ENCODE measurements at places on chromosomes 4 and X. TPM values are rescaled to one million over a fixed set of nuclear protein-coding genes. Genes with fewer than 3 reads are reported as not detected.
A peak's percentile ranks its signal among the peaks of the same experiment; 100 is the strongest.

DNA sequence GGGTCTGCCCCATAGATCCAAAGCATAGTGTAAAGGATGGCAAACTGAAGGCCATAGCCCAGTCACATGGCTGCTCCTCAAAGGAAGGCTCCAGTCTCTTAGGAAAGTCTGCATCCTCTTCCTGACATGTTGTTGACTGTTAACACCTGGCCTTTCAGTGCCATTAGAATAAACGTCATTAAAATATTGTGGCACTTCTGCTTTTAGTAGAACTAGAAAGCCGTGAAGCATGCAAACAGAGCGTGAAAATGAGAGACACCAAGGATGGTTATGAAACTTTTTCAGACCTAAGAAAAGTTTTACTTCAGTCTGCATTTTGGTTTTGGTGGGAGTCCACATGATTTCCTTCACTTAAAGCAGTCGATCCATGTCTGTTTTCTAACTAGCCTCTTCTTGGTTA, 41.1 kb upstream of the AFF2 start:
- DNase-seq, result no peak

- DNase-seq, result no peak
Observed at GRCh38 chr4:2858451-2859217, 15.0 kb downstream of the ADD1 start.

DNA sequence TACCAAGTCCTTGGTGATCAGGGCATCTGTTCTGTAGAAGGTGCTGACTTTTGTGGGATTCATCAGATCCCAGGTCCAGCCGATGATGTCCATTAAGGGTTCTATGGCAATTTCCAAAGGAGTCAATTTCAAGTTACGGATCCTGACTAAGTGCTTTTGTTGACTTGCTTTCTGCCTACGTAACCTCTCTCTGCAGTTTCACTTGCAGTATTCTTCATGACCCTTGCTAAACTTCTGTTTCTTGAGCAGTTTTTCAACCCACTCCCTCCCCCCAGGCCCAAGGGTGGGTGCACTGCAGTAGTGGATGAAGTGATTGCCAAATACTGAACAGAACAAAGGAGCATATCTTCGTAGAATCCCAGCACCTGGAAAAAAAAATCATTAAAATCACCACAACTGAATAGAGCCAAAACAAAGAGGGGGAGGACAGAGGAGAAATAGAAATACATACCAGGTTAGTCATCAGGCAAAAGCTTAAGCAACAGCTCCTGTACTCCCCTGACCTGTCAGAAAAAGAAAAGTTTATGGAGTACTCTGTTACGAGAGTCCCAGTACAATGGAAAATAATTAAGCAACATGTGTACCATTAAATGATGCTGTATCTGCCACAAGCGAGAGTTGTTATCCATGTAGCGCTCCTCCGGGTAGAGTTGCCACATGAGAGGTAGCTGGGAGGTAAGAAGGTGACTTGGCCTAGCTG, 5.8 kb downstream of the CMC4 start:
- DNase-seq, result no peak

NPY5R gene
- total RNA-seq, result not detected

DNA sequence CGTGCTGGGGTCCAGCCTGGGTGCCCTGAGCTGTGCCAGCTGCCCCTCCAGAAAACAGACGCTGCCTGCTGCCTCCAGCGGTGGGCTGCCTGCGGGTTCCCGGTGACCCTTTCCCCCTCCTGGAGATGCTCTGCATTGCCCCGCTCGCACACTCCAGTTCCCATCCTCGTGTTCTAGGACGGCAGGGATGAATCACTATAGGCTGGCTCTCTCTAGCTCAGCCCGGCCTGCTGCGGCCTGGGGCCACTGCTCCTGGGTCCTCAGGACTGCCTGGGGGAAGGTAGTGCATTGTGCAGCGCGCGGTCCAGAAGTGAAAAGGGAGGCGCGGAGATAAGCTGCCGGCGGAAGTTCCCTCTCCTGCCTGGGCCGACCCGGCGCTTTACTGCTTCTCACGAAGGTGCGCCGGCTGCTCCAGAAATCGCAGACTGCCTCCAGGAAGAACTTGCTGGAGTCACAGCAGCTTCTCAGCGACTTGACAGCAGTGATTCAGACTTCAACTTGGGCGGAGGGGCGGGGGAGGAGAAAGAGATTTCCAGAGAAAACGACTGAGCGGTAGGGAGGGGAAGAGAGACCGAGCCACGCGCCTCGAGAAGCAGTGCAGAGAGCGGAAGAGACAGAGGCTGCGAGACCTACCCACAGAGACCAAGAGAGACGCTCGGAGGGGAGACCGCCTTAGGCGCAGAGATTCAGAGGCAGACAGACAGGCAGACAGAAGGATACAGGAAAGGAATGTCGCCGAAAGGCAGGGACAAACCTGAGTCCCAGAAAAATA, 6.7 kb upstream of the MSX1 start:
- DNase-seq, result peak; percentile 33

GRCh38 chr4:172630280-172630679, 538.3 kb upstream of the GALNT7 start:
- no peak for DNase-seq

DNA sequence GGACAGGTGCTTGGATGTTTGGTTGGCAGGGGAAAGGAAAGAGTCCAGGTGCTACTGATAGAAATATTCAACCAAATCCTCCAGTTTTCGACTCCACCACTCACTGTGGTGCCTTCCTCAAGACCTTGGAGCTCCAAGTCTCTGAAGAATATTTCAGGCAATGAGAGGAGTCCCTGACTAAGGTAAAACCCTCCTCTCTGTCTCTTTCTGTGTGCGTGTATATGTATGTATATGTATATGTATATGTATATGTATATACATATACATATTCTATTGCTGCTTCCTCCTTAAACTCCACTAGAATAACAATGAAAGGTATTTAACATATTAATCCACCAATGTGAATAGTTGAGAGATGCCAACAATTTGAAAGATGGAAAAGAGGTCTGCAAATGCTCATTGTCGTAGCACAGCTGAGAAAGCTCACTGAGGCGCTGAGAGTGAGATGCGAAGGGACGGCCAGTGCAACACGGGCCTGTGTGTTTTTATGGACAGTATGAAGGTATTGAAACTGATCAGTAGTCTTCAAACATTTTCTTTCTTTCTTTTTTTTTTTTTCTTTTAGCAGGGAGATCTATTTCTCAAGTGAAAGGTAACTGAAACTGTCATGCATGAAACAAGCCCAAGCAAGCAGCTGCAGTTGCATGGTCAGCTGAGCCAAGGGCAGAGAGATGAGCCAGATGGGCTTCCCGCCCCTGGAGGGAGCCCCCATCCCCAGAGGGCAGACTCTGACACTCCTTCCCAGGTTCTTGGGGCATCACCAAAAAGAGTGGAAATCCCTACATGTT, 41.1 kb upstream of the HS3ST1 start:
- DNase-seq, result no peak

SULT1B1 gene
- total RNA-seq, result 0.24 TPM

FRMD7 gene
- not detected for total RNA-seq

SLC9B1 gene
- total RNA-seq, result not detected

- no peak for DNase-seq
Observed at GRCh38 chr4:118225511-118225910, 127.3 kb downstream of the PRSS12 start.

DNA sequence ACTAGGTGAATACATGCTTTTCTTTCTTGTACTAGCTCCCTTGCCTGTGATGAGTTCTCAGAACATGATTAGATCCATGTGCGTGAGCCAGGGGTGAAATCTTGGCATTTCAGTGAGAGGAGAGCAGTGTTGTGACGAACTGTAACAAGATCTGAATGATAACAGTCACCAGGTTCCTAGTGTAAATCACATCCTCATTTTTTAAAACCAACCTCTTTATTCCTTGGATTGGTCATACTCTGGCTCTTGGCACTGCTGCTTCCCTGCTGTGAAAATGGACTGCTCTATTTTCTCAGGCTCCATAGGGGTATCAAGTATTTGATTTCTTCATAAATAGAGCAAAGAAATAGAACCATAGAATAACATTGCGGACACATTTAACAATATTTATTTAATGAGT, 206.3 kb downstream of the SLC4A4 start:
- no peak for DNase-seq

GRCh38 chr4:137000432-137000831, 531.9 kb downstream of the PCDH18 start:
- DNase-seq, result no peak

- DNase-seq, result no peak
Observed at GRCh38 chr4:106266201-106266600, 49.8 kb downstream of the TBCK start.

SMR3B gene
- total RNA-seq, result not detected

GRCh38 chrX:53283567-53283966, 2.2 kb upstream of the IQSEC2 start:
- DNase-seq, result no peak

FAT4 gene
- total RNA-seq, result 3.4 TPM

DNA sequence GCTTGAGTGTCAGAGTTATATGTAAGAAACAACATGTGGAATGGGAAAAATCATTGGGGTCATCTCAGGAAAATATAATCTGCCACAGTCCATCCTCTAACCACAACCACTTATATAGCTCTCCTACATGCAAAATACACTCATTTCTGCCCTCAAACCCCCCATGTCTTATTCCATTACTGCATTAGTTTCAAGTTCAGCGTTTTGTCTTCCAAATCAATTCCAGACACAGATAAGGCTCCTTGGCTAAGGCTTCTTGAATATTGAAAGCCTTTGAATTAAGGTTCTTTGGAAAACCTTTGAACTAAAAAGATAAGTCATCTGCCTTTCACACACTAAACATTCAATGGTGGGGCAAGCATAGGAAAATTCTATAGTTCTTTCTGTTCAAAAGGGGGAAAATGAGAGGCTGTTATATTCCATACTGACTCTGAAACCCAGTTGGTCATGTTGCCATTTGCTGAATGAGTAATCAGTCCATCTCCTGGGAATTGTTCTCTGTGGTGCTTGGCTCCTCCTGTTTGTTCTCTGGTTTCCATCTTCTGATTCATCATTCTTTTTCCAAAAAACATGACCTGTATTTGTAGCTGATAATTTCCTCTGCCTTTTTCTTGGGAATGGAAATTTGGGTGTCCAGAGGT, 218.7 kb downstream of the BMPR1B start:
- no peak for DNase-seq

GRCh38 chrX:52353838-52354237, 15.0 kb upstream of the XAGE2 start:
- no peak for DNase-seq

IQCM gene
- not detected for total RNA-seq

ASB12 gene
- 22.5 TPM for total RNA-seq

- DNase-seq, result no peak
Observed at GRCh38 chr4:102687373-102687981, 73.3 kb downstream of the MANBA start.

BCOR gene
- total RNA-seq, result 24.3 TPM

GRCh38 chrX:48613502-48614160, 16.3 kb downstream of the WDR13 start:
- no peak for DNase-seq

Data from psoas muscle (tissue), 8 donors.